ENCODE measurements at places on chromosomes 12 and 14. TPM values are rescaled to one million over a fixed set of nuclear protein-coding genes. Genes with fewer than 3 reads are reported as not detected.

LAG3 gene
- total RNA-seq: 0.95 TPM

RNASE4 gene
- total RNA-seq: 66.4 TPM

HOXC5 gene
- total RNA-seq: 1.8 TPM

GLIPR1L2 gene
- 0.41 TPM for total RNA-seq

DNA sequence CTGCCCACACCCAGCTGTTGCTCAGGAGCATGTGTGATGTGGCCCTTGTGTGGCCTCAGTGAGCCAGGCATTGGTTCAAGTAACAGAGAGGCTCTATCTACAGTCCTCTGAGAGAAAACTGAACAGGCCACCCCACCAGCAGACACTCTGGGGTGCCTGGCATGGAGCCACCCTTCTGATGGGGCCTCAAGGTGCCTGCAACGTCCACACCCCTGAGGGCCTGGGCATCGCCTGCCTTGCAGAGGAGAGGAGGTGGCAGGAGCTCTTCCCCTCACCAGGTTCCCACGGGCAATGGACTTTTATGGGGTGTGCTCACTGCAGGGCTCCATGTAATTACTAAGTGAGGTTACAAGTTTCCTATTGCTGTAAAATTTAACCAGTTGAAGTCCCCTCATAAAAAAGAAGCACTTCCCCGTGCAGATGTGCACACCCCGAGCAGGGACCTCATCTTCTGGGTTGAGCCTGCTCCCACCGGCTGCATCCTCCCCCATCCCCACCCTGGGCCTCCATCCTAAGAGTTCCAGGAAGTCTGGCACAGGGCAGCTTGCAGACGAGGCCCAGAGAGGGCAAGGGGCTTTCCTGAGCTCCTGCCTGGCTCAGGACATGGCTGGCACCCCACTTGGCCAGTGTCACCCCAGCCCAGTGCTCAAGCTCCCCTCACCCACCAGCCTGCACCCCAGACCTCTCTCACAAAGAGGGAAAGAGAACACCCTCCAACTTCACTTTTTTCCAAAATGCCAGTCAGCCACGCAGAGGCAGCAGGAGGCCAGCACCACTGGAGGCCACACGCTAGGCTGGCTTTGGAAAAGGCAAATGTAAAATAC, 270.4 kb upstream of the RTL1 start:
- H3K27me3 ChIP-seq: no peaks in the 10 kb centered on the region
- DNase-seq: no peak
- H3K4me1 ChIP-seq: no peaks in the 10 kb centered on the region
- H3K36me3 ChIP-seq: no peaks in the 10 kb centered on the region

DNA sequence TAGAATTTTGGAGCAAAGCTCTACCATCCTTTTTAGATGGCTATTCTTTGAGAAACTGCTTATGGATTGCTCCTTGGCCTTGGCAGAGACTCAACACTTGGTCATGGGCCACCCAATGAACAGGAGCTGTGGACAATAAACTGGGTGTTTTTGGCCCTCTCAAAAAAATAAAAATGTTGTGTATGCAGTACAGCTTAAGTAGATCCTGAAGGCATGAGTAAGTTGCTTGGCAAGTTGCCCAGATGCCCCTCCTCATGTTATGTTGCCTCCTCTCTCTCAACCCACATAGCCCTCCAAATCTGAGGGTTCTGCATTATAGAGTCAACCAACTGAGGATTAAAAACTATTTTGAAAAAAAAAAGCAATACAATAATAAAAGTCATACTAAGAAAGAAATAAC, 124.9 kb downstream of the ATP23 start:
- DNase-seq: no peak
- no peaks in the 10 kb centered on the region for H3K27me3 ChIP-seq
- H3K4me1 ChIP-seq: no peaks in the 10 kb centered on the region
- no peak overlapping the region for H3K4me3 ChIP-seq

DNA sequence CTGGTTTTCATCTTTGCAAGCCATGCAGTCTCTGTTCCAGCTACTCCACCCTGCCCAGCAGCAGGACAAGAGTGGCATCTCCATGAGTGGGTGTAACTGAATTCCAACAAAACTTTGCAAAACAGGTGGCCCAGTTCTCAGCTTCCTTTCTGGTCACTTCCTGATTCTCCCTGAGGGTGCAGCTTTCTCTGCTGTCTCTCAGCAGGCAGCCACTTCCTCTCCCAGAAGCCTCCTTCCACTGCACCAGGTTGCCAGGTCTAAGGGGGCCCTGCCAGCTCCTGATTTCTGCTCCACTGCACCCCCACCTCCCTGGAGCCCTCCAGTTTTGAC, 341.0 kb upstream of the FKBP4 start:
- H3K27ac ChIP-seq: no peak overlapping the region
- no peak for DNase-seq
- peaks cover 8% of the 10 kb centered on the region for H3K4me1 ChIP-seq
- peaks cover 23% of the 10 kb centered on the region for H3K36me3 ChIP-seq
- H3K4me3 ChIP-seq: no peak overlapping the region

Measured in thoracic aorta (tissue), 2 donors.